ENCODE measurements at places on chromosomes 16 and 17.
A peak's percentile ranks its signal among the peaks of the same experiment; 100 is the strongest.

GRCh38 chr17:50834429-50835300 is 721 bp upstream of the WFIKKN2 start:
- no peak for DNase-seq

GRCh38 chr17:76996741-76997694 is 128.8 kb downstream of the MGAT5B start:
- DNase-seq, result no peak

GRCh38 chr17:36808180-36808661 is 129.1 kb upstream of the LHX1 start:
- no peak for DNase-seq

GRCh38 chr16:67474551-67475455 is 6.2 kb downstream of the ATP6V0D1 start:
- no peak for DNase-seq

- no peak for DNase-seq
Observed at GRCh38 chr16:86077243-86077940, 178.4 kb downstream of the IRF8 start.

GRCh38 chr16:88536971-88537751 is 33.0 kb upstream of the ZC3H18 start:
- DNase-seq, result no peak

DNA sequence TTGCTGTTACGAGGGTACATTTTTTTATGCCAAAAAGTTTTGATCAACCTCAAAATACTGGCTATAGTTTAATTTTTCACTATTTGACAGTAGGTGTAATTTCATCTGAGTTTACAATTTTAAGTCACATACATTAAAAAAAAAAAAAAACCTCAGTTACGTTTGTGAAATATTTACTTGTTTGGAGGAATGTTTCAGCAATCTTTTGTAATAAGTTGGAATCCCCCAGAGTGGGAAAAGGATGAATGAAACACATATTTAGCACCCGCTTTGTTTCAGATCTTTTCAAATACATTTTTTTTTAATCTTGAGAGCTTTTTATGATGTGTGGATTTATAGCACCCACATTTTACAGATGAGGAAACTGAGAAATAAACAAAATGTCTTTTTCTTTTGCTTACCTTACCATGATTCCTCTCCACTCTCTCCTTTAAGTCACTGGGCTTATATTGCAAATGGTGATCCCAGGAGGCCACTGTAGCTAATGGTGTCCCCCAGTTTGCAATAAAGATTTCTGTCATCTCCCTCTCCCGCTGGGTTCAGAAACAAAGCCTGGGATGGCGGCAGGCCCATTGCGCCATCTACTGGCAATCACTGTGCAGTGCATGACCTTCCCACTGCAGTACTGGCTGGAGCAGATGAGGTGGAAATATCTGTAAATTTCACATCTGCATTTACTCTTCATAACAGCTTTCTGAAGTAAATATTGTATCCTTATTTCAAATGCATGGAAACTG is 27.7 kb downstream of the TBC1D3B start:
- DNase-seq, result peak; percentile 39

DNA sequence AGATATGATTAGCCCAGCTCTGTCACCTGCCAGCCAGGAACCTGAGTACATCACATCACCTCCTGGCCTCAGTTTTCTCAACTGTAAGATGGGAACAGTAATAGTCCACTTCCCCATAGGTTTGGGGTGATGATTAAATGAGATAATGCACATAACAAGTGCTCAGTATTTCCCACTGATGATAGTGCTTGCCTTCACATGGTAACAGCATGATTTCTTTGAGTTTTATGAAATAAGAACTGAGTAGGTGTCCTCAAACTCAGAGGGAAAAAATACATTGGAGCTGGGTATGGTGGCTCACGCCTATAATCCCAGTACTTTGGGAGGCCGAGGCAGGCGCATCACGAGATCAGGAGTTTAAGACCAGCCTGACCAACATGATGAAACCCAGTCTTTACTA is 30.1 kb upstream of the SNN start:
- no peak for DNase-seq

GRCh38 chr16:4053301-4053845 is 62.9 kb downstream of the ADCY9 start:
- no peak for DNase-seq

DNA sequence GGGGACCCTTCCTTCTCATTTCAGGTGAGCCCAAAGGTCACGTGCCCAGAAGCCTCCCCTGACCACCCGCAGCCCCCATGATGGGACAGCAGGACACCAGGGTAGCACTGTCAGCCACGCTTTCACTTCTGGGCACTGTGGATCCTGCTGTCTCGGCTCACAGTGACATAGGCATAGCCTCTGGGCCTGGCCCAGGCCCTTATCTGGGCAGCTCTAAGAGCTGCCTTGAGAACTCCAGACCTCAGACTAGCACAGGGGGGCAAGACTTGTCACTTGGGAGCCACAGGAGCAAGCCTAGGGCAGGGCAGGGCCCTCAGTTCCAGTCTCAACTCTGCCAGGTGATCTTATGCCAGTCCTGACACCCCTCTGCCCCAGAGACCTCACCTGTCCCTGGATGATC is 4.7 kb downstream of the NATD1 start:
- DNase-seq, result no peak

DNA sequence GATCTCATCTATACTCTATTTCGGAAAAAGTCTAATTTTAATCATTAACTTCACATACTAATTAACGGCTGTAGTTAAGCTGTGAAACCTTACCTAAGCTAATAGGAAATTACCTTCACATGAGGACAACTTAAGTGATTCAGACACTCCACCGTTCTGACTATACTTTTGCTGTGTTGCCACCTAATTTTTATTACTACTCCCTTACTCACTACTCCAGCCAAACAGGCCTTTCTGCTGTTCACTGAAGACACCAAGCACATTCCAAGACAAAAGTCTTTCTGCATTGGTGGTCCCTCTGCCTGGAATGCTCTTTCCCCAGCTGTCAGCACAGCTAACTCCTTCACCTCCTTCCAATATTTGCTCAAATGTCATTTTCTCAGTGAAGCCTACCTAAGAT is 1.3 kb downstream of the CMTR2 start:
- DNase-seq, result no peak

- DNase-seq, result no peak
Observed at GRCh38 chr17:29714146-29714545, 91.4 kb upstream of the CORO6 start.

- DNase-seq, result no peak
Observed at GRCh38 chr17:81712468-81713003, 452 bp downstream of the SLC25A10 start.

DNA sequence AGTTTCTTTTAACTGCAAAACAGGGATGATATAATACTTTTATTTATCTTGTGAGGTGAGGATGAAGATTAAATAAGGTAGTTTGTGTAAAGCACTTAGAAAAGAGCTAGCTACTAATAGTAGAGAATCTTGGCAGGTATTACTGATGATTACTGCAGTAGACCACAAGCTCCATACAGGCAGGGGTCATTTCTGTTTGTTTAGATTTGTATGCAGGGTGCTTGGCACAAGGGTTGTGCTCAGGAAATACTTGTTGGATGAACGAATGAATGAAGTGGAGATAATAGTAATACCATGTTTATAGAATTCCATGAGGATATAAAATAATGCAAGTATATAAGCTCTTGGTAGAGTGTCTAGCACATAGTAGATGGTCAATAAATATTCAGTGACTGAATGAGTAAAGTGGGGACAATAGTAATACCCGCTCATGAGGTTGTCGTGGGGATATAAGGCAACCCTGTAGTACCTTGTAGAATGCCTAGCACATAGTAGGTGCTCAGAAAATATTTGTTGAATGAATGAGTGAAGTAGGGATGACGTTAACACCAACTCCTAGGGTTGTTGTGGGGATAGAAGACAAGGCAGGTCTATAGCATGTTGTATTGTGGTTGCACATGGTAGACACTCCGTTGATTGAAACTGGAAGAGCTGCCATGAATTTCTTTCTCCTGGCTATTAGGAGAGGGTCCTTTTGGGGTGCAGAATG is 83.0 kb downstream of the ABCC1 start:
- no peak for DNase-seq

- no peak for DNase-seq
Observed at GRCh38 chr17:1003633-1003971, 6.7 kb downstream of the TIMM22 start.

GRCh38 chr17:74637926-74638325 is 14.4 kb upstream of the CD300E start:
- DNase-seq, result no peak

- DNase-seq, result no peak
Observed at GRCh38 chr16:57382535-57383275, 10.4 kb downstream of the CX3CL1 start.

GRCh38 chr17:4724650-4725049 is 6.6 kb upstream of the MED11 start:
- DNase-seq, result no peak

GRCh38 chr16:67030221-67030962 is 1.4 kb downstream of the CBFB start:
- DNase-seq, result no peak

GRCh38 chr17:79923974-79924638 is 84.9 kb upstream of the CBX4 start:
- no peak for DNase-seq

- DNase-seq, result no peak
Observed at GRCh38 chr16:85698935-85699558, 10.3 kb upstream of the GINS2 start.

DNA sequence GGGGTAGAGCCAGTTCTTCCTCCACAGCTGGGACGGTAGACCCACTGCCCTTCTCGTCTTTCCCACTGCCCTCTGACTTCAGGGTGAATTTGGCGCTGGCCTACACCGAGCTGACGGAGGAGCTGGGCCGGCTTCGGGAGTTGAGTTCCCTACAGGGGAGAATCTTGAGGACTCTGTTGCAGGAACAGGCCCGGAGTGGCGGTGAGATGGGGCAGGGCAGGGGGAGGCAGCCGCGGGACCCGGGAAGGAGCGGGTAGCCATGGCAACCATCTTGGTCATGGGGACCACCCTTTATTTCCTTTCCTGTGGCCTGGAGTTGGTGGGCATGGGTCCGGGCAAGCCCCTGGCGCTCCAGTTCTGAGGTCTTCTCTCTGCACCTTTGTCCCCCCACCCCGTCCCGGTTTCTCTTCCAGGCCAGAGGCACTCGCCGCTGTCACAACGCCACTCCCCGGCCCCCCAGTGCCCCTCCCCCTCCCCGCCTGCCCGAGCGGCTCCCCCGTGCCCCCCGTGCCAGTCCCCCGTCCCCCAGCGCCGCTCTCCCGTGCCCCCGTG is 14.4 kb downstream of the TBKBP1 start:
- no peak for DNase-seq

- DNase-seq, result no peak
Observed at GRCh38 chr16:1647856-1648255, 30.2 kb upstream of the JPT2 start.

- no peak for DNase-seq
Observed at GRCh38 chr17:6420173-6420641, 14.7 kb downstream of the AIPL1 start.

- no peak for DNase-seq
Observed at GRCh38 chr16:84068041-84068440, 25.4 kb upstream of the SLC38A8 start.

- DNase-seq, result peak; percentile 67
Observed at GRCh38 chr17:38735161-38735997, 5.2 kb downstream of the CISD3 start.

DNA sequence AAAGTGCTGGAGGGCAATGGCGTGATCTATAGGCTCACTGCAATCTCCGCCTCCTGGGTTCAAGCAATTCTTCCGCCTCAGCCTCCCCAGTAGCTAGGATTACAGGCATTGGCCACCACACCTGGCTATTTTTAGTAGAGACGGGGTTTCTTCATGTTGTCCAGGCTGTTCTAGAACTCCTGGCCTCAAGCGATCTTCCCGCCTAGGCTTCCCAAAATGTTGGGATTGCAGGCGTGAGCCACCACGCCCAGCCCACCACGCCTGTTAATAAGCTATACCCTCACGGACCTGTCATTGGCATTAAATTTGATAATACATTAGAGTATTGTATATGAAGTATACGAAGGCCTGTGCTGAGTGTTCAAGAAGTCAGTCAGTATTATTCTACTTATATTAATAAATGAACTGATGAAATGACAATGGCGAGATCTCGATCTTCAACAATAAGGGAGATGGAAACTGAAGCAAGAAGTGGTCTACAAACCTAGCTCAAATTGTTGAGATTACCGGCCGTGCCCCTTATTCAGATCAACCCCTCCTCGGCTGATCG is 818 bp upstream of the BCAS3 start:
- no peak for DNase-seq

GRCh38 chr17:21031756-21032396 is 10.9 kb downstream of the USP22 start:
- DNase-seq, result no peak
